ENCODE measurements at places on chromosomes 1 and 21. TPM values are rescaled to one million over a fixed set of nuclear protein-coding genes. Genes with fewer than 3 reads are reported as not detected.

TOMM40L gene
- 8.7 TPM for total RNA-seq

CD1D gene
- total RNA-seq: 0.23 TPM

CACNA1S gene
- total RNA-seq: not detected

CD48 gene
- total RNA-seq: not detected

FMOD gene
- 24.5 TPM for total RNA-seq

TIAM1 gene
- total RNA-seq: 0.75 TPM

EDARADD gene
- total RNA-seq: not detected
